Cortex of kidney (tissue), 1 donor: ENCODE measurements at places on chromosomes 6 and 20.

- no peak for DNase-seq
Observed at GRCh38 chr6:15434263-15434662, 188.4 kb downstream of the JARID2 start.

DNA sequence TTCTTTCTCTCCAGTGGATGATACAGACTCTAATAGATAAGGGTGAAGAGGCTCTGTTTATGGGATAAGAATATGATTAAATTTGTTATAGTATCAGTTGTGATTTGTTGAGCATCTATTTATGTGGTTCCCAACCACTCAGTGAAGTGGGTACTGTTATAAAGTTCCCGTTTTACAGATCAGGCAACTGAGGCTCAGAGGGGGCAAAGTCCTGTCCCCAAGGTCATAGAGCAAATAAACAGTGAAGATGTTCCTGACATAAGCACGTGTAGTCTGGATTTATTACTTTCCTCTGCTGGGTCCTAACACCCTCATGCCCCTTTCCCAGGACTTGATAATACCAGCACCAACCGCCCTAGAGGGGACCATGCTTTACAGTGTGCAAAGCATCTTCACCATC, 4.1 kb downstream of the DUSP15 start:
- DNase-seq: no peak

DNA sequence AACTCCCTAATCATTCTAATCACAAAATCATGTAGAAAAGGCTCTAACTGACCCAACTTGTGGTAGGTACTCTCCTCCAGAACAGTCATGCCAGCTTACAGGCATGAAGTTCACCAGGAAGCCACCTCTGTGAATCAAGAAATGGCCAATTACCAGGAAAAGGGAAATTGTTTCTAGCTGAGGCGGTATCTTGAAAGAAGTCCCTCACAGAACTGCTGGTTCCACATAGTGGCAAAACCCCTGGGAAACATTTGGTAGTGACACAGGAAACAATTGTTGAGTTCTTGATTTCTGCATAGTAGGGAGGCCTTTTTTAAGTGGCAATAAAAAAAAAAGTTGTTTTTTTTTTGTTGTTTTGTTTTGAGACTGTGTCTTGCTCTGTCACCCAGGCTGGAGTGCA, 3.4 kb upstream of the ZHX3 start:
- DNase-seq: no peak

GRCh38 chr6:78132671-78133410, 480.0 kb downstream of the MEI4 start:
- DNase-seq: no peak

- DNase-seq: no peak
Observed at GRCh38 chr20:33076662-33077372, 2.6 kb upstream of the BPIFB4 start.

- no peak for DNase-seq
Observed at GRCh38 chr20:50756447-50756846, 25.1 kb downstream of the PARD6B start.

- DNase-seq: no peak
Observed at GRCh38 chr6:46513533-46513932, 22.3 kb upstream of the RCAN2 start.
